H4 (cell line): ENCODE measurements at places on chromosomes 12 and 14.
A peak's percentile ranks its signal among the peaks of the same experiment; 100 is the strongest.

- peak; percentile 57 for DNase-seq
Measured at GRCh38 chr12:32365473-32366064, 33.8 kb upstream of the FGD4 start.

DNA sequence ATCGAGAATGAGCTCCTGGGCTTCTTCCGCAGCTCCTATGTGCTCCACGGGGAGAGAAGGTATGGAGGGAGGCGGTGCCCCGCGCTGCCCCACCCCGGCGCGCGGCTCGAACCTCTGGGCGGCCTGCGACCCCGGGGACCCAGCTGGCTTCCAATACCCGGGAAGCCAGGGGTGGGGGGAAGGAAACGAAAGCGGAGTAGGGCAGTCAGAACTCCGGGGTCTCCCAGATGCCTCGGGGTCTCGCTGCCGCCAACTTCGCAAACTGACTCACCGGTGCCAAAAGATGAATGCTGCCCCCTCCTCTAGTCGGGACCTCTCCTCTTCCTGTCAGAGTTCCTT lies 1.3 kb downstream of the TRHDE start:
- DNase-seq: no peak

DNA sequence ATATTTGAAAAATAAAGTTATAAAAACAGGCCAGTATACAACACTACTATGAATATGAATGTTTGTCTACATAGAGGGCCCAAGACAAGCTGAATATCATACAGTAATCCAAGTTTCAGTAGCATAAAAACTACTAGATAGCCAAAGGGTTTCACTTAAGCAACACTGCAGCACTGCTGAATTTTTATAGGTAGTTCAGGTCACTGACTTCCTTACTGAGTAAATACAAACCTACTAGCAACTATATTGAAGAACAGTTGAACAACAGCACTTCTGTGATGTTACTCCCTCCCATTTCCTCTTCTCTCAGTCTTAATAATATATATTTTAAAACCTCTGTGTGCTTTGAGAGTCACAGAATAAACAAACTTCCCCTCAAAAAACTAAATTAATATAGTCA lies 42.7 kb downstream of the GTF2A1 start:
- no peak for DNase-seq

DNA sequence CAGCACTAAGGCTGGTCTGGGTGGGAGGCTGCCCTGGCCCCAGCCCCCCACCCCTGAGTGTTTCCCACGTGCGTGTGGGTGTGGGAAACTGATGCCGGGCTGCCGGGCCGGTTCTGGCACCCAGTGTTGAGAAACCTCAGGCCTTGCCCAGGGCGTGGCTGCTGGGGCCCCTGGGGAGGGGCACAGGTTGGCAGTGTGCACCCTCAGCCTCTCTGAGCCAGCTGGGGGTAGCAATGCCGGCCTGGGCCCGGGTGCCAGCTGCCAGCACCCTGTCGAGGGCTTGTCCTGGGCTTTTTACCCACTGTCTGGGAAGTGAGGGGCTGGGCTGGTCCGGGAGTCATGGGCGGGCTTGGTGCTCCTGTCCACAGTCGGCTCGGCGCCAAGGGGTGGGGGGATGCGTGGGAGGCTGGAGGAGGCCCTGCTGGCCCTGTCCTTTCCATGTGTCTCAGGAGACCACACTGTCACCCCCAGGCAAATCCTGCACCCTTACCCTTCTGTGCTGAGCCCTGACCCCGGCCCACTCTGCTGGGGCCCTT lies 15.7 kb downstream of the ASPG start:
- no peak for DNase-seq

GRCh38 chr12:111444925-111445725 lies 39.4 kb downstream of the SH2B3 start:
- peak; percentile 10 for DNase-seq

DNA sequence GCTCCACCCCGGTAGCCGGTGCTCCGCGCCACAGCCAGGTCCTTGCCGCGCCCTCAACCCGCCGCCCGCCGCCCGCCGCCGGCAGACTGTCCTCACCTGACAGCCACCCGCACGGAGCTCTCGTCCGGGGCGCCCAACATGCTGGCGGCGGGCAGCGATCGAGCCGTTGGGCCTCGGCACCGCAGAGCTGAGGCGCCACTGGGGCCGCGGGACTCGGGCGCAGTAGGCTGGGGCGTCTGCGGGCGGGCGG lies 164 bp downstream of the KIF21A start:
- no peak for DNase-seq

- DNase-seq: peak; percentile 11
Measured at GRCh38 chr14:50260511-50260910, 29.1 kb upstream of the SOS2 start.

DNA sequence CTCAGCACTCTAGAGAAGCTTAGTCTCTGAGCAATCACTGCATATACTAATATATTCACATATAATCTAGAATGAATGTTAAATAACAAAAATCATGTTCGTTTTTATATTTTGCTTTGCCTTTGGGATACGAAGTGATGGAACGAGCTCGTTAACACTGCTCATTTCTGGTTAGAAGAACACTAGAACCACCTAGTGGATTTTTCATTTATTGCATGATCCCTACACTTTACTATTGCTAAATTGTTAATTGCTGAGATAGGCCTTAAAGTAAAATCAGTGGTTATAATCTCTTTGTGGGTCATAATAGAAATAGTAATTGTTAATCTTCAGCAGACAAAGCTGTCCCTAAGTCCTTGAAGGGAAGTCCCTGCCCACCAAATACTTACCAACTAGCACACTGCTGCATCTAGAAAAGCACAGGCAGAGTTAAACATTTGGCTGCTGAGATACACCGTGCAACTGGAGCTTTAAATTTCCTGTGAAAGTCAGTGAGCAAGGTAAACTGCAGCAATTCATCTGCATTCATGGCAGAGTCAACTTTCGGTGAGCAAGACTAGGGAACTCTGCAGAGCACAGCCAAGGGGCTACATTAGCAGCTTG lies 353.7 kb downstream of the APAF1 start:
- DNase-seq: peak; percentile 30

- no peak for DNase-seq
Measured at GRCh38 chr12:66516133-66516532, 162.7 kb downstream of the GRIP1 start.

- no peak for DNase-seq
Measured at GRCh38 chr12:106861984-106862916, 87.8 kb downstream of the RIC8B start.

DNA sequence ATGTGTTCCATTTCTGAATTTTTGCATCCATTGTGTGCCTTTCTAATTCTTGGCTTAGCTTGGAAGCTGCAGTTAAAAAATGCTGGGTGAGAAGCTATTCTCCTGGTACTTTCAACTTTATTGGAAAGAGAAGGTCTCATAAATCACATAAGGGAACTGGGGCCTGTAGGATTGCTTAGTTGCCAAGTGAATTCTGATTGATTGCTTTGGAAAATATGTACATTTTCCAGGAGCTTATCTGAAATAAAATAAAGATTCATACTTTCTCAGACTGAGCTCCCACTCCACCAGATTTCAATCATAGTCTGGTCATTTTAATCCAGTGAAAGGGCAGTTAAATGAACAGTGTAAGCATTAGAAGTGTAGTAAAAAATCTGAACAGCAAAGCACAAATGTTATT lies 50.0 kb upstream of the PRICKLE1 start:
- DNase-seq: no peak

GRCh38 chr12:6979453-6979852 lies 8.7 kb downstream of the EMG1 start:
- DNase-seq: no peak

DNA sequence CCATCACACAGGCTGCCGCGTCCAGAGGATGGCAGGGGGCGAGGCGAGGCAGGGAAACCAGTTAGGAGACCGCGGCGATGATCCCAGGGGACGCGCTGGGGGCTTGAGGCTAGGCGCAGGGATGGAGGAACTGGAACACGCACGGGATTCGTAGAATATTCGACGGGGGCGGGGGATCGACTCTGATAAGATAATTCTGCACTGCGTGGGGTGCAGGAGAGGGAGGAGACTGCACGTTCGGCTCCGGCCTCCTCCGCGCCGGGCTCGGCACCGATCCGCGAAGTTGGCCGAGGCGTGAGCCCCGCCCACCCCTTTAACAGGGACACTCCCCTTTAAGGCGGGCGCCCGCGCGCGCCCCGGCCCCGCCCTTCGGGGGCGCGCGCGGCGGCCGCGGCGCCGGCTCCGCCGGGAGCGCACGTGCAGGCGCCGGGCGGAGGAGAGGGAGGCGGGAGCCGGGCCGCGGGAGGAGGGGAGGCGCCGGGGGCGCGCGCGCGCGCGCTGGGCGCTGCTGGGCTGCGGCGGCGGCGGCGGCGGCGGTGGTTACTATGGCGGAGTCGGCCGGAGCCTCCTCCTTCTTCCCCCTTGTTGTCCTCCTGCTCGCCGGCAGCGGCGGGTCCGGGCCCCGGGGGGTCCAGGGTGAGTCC lies at the start of gene ACVR1B:
Gene ACVR1B, plus strand, starts transcription at position 501 of the 644 bp plus-strand sequence. Its CDS starts 45 bp downstream, at position 546.
- DNase-seq: peak; percentile 69

DNA sequence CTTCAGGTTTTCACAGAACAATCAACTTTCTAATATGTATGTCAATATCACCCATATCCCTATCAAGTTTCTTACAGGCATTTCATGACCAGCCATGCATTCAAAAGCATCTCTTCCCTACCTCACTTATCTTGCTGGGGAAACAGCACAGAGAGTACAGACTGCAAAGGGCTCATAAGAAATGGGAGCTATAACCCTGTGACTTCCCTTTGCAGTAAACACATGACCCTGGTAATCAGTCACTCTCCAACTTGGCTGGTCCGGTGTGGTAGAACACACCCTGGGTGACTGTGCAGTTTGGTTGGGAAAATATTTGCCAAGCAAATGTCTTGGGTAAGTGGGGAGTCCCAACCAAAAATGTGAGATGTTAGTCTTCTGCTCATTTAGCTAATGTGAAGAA lies 49.4 kb upstream of the TMCC3 start:
- peak; percentile 56 for DNase-seq

DNA sequence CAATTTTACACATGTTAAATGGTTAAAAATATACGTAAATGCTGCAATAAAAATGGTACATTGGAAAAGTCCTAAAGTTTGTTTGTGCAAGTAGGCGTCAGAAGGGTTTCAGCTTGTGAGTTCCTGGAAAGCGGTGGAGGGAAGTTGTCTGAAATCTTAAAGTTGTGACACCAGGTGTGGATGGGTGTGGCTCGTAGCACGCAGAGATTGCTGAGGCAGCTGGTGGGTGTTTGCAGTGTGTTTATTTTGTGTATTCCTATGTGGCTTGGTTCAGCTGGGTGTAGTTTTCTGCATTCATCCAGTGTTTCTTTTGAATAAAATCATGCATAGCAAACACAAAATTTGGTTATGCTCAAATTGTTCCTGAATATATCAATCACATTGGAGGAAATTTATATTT lies 136.8 kb upstream of the TBX3 start:
- DNase-seq: no peak

DNA sequence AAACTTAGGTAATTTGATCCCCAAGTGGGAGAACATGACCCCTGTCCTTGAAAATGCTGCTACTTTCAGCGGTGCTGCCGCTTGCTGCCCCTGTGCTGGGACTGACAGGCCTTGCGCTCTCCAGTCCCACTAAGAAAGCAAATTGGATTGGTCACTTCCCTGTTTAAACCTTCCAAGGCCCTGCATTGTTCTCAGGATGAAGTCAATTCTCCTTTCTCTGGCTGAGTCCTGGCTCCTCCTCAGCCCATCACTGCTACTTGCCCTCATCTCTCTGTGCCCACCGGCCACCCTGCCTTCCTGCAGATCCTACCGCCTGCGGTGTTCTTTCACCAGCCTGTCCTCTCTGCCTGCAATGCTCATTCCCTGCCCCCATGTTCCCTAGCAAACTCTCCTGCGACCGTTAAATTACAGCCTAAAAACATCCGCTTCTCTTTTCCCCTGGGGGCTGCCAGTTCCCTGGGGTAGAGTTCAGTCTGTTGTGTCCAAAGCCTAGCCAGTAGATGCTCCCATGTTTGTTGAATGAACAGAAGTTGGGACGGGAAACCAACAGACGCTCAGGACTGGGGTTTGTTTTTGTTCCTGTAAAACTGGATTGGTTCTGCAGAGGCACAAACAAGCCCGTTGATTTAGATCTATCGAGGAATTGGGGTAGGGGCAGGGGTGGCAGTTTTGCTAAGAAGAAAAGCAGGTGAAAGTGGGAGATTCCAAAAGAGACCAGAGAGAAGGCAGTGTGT lies 127.3 kb upstream of the HIF1A start:
- DNase-seq: no peak

- DNase-seq: peak; percentile 61
Measured at GRCh38 chr14:86038387-86039042, 508.6 kb downstream of the FLRT2 start.

DNA sequence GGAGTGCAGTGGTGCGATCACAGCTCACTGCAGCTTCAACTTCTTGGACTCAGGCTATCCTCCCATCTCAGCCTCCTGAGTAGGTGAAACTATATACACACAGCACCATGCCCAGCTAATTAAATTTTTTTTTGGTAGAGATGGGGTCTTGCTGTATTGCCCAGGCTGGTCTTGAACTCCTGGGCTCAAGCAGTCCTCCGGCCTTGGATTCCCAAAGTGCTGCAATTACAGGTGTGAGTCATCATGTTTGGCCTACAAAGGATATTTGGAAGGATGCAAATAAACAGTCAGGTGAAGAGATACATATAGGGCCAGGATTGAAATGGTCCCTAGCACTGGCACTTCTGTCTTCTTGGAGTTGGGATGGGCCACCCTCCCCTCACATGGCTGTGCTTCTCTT lies 23.9 kb downstream of the RCOR1 start:
- DNase-seq: no peak

- no peak for DNase-seq
Measured at GRCh38 chr12:102010265-102010994, 51.4 kb downstream of the WASHC3 start.

- DNase-seq: no peak
Measured at GRCh38 chr14:104553166-104554087, 26.1 kb upstream of the C14orf180 start.

DNA sequence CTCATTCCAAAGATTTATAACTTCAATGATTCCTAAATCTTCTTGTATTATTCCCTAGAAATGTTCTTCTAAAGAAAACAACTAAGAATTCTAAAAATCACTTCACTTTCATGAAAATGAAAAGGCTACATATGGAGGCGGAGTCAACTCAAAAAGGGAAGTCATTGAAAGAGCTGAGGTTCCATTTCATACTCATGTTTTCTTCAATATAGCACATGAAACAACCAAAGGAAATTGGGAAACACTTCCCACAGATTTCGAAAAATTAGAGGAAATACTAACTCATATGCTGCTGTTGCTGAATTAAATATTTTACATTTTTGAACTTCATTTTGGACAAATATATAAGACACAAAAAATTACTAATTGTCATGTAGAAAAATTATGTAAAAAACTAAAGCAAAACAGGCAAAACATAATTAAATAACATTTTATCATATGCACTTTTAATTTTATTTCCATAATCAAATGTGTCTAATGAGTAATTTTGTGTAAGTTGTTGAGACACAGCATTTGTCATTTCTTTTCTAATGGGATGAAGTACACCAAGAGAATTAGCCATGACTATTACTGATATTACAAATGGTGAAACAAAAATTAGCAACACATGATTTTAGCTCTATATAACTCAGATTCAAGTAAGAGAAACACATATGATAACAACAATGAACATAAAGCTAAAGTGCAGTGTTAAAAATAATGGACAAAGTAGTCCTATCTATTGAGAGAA lies at the start of gene CD163:
Gene CD163, minus strand, starts transcription at position 92 of the 730 bp plus-strand sequence. Its CDS starts 87 bp downstream, at position 5.
- DNase-seq: no peak

- DNase-seq: peak; percentile 9
Measured at GRCh38 chr12:100401660-100402059, 44.8 kb downstream of the SLC17A8 start.
